NCI-H446 treated with DMSO at 0.1 percent for 48 hours (cell line): ENCODE measurements at places on chromosomes 1 and 21.

GRCh38 chr1:157189986-157190982, 52.1 kb upstream of the ETV3 start:
- no peak for DNase-seq

DNA sequence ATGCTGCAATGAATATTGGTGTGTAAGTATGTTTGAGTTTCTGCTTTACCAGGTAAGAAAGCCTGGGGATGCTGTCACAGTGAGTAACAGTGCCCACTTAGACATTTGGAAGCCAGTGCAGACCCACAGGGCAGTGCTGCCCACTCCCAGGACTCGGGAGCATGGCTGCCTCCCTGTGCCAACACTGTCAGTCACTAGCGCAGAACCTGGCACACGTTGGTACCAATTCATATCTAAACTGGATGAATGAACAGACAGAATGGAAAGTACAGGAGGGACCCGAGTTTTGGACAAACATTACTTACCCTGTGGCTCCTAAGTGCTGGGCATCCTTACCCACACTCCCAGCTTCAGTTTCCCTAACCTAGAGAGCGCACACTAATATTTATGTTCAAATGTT, 1.6 kb upstream of the EVA1C start:
- DNase-seq, result no peak

DNA sequence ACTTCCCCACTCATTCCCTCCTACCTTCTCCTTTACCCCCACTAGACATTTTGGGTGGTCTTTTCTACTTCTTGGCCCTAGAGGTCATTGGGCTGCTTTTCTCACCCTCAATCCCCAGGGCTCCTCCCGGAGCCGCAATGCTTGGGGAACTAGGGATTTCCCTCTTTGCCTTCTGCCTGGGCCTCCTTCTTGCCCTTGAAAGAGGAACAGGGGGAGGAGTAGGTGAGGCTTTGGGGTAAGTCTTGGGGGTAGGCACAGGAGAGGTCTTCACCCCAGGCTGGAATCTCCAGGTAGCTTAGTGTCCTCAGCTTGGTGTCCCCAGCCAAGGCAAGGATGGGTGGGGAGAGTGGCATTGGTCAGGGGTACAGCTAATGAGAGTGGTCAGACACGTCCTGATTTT, 56.2 kb upstream of the EPS8L3 start:
- DNase-seq, result no peak

GRCh38 chr1:65630855-65631254, 161.8 kb upstream of the PDE4B start:
- no peak for DNase-seq

DNA sequence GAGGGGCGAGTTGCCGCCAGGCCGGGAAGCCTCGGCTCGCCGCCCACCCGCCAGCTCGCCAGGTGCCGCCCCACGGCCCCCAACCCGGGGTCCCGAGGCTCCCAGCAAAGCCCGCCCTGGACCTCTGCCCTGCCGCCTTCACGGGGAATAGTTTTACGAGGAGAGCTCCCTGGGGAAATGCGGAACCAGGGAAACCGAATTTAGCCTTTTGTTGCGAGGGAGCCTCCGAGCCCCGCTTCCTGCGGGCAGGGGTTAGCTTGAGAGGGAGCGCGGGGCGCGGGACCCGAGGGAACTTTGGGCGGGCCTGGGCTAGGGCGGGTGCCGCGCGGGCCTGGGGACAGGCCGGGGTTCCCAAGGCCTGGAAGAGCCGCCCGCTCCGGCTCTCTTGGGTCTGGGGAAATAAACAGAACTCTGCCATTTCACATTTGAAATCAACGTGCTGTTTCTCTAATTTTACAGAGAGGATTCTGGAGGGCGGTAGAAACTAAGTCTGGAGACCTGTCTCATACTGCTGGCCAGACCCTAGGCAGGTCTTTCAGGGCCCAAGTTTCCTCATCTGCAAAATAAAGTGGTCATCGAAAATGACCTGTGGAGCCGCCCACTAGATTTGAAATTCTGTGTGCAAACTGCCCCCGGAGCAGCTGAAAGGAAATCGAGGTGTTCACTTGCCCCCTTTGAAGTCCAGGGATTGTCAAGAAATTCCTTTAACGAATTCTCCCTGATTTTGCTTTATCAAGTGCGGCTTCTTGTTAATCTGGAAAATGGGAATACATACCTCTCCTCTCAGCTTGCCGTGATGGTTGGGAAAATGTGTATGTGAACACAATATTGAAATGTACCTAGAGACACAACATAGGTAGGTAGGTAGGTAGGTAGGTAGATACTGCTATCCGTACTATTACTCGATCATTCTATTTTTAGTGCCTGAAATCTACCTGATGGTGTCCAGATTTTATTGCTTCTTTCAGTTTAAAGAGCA, 749 bp upstream of the GLUL start:
- no peak for DNase-seq

GRCh38 chr1:95370691-95371562, 136.9 kb downstream of the RWDD3 start:
- no peak for DNase-seq

- DNase-seq, result no peak
Measured at GRCh38 chr1:59421232-59421920, 124.5 kb downstream of the FGGY start.

DNA sequence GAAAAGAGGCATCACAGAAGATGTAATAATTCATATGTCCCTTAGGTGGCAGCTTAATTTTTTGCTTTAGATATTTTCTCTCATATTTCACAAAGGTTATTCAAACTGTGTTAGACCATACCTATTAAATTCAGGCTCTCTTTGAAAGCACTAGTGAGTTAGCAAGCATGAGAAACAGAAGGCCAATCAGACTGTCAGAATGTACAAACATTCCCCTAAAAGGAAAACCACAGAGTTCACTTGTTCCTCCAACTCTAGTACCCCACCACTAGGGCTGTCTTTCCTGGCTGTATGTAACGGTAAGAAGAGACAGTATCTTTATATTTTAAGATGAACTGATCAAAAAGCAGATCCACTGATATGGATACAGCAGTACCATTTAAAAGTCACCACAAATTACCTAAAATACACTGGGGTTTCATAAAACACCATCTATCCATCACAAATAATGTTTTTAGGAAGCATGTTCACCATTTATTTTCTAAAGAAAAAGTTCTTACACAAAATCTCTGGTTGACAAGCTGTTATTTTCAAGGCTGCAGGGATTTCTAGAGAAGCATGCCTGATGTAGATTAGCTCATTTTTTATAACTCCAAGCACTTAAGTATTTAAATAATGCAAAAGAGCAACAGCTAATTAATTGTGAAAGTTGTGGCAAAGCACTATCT, 1.8 kb downstream of the ARPC5 start:
- DNase-seq, result peak; percentile 79

- no peak for DNase-seq
Measured at GRCh38 chr1:100710906-100711682, 8.4 kb upstream of the VCAM1 start.

DNA sequence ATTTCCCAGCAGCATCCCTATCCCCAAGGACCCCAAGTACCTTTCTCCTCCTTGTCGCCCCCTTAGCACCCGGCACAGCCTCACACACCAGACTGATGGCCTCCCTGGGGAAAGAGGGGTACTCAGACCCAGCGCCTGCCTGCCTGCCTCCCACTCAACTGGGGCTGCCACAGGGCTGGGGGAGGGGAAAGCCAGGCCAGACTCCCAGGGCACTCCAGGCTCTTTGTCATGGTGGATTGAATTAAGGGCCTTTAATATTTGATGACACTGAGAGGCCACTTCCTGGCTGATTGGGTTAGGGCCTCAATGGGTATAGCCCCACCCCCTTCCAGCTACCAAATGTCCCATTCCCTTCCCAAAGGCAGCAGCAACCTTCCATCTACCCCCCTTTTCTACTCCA, 1.8 kb downstream of the SHC1 start:
- no peak for DNase-seq

DNA sequence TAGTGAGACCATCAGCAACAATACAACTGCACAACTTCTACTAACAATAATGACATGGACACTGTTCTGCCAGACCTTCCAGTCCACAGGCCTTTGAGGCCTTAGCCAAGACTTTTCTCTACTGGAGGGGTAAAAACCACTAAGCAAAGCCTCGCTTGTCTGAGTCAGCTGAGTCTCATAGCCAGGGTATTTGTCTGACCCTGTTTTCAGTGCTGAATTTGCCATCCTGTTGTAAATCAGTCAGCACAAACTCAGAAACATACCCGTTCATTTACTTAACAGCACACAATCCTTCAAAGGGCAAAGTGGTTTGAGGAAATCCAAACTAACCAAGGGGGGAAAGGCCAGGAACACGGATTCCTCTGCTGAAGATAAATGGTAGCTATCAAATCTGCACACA, 537.8 kb downstream of the SMYD3 start:
- no peak for DNase-seq

- no peak for DNase-seq
Measured at GRCh38 chr1:77310924-77311323, 29.1 kb downstream of the AK5 start.

- no peak for DNase-seq
Measured at GRCh38 chr1:244224487-244225430, 173.7 kb downstream of the ZBTB18 start.

DNA sequence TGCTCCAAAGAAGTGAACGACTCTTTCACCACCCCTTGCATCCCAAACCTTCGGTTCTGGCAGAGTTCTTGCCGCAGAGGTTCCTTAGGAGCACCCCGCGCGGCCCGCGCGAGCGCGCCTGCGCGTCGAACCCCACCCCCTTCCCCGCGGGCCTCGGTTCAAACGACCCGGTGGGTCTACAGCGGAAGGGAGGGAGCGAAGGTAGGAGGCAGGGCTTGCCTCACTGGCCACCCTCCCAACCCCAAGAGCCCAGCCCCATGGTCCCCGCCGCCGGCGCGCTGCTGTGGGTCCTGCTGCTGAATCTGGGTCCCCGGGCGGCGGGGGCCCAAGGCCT, at the start of gene C1orf56:
Gene C1orf56 (plus strand): TSS at position 161 of the 334 bp plus-strand sequence. CDS start 97 bp downstream, at position 258.
- DNase-seq, result peak; percentile 32

- no peak for DNase-seq
Measured at GRCh38 chr1:227661495-227661894, 73.6 kb downstream of the JMJD4 start.

DNA sequence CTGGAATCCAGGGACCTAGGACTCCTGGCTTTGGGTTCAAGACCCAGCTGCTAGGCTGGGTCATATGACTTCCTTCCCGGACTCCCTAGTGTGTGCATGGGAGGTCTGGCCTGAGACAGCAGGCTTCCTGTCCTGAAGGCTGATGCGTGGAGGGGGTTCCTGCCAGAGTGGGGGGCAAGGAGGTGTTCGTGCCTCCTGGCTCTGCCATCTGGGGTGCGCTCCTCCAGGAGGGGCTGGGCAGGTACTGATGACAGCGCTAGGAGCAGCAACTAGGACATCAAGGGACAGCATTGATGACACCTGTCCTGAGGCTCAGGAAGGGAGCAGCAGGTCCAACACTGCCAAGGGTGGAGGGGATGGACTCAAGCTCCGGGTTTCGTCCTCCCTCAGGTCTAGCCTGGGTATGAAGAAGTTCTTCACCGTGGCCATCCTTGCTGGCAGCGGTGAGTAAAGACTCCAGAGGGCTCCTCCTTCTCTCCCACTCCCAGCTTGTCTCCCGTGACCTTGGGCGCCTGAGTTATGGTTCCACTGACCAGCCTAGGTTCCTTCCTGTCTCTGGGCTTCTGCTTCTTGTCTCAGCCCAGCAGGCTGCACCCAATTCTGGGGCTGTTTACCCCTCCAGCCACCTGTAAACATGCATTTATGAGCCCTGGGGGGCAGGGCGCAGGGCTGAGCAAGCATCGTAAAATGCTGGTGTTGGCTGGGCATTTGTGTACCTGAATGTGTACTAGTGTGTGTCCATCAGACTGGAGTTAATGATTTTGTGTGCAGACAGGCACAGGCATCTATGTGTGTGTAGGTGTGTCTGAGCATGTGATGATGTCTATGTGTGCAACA, 871 bp downstream of the PLA2G2F start:
- no peak for DNase-seq

DNA sequence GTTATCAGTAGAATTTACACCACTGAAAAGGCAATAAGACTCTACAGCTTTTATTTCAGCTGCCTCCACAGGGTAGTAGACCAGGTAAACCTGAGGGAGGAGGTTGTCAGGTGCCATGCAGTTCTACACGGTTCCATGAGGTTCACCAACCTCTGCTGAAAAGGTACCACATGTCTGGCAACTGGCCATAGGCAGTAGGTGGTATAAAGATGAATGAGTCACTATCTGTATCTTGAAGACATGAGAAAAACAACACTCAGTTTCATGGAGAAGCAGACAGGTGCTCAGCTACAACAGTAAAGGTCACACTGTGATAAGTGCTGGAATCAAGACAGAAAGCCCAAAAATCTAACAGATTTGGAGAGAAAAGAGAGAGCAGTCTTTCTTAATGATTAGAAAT, 145.4 kb downstream of the PTGER3 start:
- no peak for DNase-seq

- peak; percentile 27 for DNase-seq
Measured at GRCh38 chr1:207004931-207005830, 27.4 kb downstream of the C1orf116 start.

- DNase-seq, result no peak
Measured at GRCh38 chr1:45335855-45336324, 4.1 kb upstream of the TOE1 start.

DNA sequence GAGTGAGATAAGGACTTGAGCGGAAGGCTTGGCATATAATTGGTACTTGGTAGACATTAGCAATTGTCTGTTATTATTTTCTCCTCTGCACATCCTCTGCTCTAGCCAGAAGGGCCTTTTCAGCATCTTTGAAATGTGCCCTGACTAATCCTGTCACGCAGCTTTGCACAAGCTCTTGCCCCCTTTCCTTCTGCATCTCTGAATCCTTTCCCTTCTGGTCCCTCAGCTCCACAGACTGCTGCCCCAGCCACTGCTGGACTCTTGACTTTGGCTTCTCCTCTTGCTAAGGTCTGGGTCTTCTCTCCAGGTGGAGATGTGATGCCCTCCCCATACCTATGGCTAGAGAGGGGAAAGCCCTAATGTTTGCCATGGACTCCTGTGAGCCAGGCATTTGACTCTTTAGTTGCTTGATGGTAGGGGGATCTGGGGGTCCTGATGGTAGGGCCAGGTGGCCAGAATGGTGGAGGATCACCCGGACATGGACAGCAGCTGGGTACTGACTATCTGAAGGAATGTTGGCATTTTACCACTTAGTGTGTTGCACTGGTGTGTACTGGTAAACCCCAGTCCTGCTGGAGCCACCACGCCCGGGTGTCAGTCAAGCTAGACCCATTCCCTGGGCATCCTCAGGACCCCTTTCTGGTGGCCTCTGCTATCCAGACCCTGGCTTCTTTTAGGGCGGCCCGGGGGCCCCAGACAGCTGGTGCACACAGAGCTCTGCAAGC, 4.4 kb downstream of the HPCA start:
- DNase-seq, result no peak
